ENCODE measurements at places on chromosomes 1 and 21. TPM values are rescaled to one million over a fixed set of nuclear protein-coding genes. Genes with fewer than 3 reads are reported as not detected.

- H3K4me1 ChIP-seq = no peaks in the 10 kb centered on the region
- H3K27me3 ChIP-seq = no peaks in the 10 kb centered on the region
- H3K4me3 ChIP-seq = no peak overlapping the region
- H3K36me3 ChIP-seq = no peaks in the 10 kb centered on the region
Observed at GRCh38 chr1:218904416-218904815, 269.3 kb upstream of the LYPLAL1 start.

DNA sequence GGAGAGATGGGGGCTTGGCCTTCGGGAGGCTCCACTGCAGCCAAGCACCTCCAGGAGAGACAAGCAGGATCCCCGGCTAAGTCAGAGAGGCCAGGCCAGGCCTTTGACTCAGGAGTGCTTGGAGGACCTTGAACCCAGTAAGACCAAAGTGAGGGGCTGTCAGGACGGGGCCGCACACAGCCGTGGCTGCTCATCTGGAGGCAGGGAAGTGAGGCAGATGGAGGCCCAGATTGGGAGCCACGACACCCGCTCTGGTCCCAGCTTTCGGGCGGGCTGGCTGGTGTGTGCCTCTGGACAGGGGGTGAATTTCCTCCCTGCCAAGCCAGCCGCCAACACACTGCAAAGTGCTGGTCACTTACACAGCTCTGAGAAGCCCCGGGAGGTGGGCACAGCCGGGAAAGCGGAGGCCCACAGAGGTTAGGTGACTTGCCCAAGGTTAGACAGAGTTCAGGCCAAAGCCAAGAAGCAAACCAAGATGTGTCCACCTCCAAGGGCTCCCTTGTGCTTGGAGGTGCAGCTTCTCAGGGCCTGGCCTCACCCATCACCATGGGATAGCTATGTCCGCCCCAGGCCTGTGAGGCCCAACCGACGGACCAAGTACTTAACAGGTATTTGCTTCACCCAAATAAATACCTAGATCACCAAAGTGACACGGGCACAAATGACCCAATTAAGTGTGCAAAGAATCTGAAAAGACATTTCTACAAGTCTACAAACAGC lies 58.3 kb downstream of the CHD5 start:
- H3K4me3 ChIP-seq = no peak overlapping the region
- no peaks in the 10 kb centered on the region for H3K4me1 ChIP-seq
- H3K36me3 ChIP-seq = no peaks in the 10 kb centered on the region
- DNase-seq = no peak
- no peak overlapping the region for H3K27ac ChIP-seq

Gene TMPRSS15
- total RNA-seq = not detected

- no peaks in the 10 kb centered on the region for H3K36me3 ChIP-seq
- no peaks in the 10 kb centered on the region for H3K4me1 ChIP-seq
- DNase-seq = no peak
- no peak overlapping the region for H3K4me3 ChIP-seq
- no peak overlapping the region for H3K27ac ChIP-seq
Observed at GRCh38 chr21:21384977-21385376, 386.8 kb downstream of the NCAM2 start.

Gene SAMD11
- 5.0 TPM for total RNA-seq

Gene SHISAL2A
- total RNA-seq = 0.37 TPM

Gene SLC37A1
- 9.3 TPM for total RNA-seq

GRCh38 chr1:180424848-180425457 lies 77.4 kb downstream of the ACBD6 start:
- H3K36me3 ChIP-seq = no peaks in the 10 kb centered on the region
- no peak for DNase-seq
- H3K4me3 ChIP-seq = no peak overlapping the region
- no peak overlapping the region for H3K27ac ChIP-seq

Gene METTL18
- total RNA-seq = 5.7 TPM

GRCh38 chr1:66480162-66480561 lies 53.8 kb upstream of the SGIP1 start:
- DNase-seq = no peak
- H3K4me1 ChIP-seq = no peaks in the 10 kb centered on the region
- H3K27me3 ChIP-seq = no peaks in the 10 kb centered on the region
- H3K36me3 ChIP-seq = no peaks in the 10 kb centered on the region

Gene IL19
- total RNA-seq = not detected

DNA sequence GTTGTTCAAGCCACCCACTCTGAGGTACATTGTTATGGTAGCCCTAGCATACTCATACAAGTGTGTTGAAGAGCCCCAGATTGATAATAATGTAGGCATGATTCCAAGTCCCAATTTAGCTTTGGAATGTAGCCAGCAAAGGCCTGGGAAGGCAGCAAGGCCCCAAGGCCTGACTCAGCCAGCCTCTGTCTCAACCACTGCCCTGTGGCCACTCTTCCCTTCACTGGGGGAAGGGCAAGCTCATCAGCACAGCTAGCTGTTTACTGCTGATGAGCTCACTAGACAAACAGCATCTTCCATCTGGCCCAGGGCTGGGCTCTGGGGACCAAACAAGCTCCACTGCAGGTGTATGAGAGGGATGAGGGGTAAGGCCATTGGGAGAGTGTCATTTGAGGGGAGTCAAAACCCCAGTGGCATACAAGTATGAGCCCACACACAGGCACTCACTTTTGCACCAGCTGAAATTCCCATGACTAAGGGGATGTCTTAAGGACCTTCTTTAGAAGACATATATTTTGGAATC lies 2.2 kb upstream of the IRF6 start:
- H3K4me3 ChIP-seq = no peak overlapping the region
- no peaks in the 10 kb centered on the region for H3K4me1 ChIP-seq
- no peaks in the 10 kb centered on the region for H3K36me3 ChIP-seq
- no peak for DNase-seq
